Activated T-cell treated with anti-CD3 and anti-CD28 coated beads, Interleukin-2, amount 50 U/mL, for 1 hour (primary cell): ENCODE measurements at places on chromosomes 4 and X.

DNA sequence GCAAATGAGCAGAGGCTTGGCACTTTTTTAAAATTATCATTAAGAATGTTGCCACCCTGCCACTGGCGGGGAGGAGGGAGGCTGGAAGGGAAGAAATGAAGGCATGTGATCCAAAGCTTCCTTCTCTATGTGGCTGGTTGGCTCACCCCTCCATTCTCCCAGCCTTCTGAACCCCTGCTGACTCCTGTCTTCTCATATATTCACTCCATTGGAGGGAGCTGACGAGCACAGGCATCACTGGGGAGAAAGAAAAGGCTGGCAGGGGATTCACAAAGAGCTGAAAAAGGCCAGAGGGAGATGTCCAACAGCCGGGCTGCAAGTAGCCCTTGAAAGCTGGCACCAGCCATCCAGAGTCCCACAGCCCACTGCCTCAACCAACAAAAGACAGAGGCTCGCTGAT is 495.6 kb downstream of the BCOR start:
- no peak for DNase-seq

DNA sequence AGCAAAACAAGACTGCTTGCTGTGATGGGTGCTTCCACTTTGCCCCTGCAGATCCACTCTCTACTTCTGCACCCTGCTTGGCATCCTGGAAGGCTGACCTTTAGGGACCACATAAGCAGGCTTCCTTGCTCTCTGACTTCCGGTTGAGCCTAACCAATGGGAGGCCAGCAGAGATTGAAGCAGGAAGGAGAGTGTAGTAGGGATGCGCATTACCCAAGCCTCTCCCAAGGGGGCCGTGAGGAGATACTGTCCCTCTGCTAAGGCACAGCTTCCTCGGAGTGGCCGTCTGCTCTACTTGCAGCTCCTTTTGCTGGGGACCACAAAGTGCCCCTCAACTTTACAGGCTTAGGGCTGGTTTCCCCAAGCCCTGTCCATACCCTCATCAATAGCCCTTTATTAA is 624.3 kb upstream of the TENM3 start:
- no peak for DNase-seq

DNA sequence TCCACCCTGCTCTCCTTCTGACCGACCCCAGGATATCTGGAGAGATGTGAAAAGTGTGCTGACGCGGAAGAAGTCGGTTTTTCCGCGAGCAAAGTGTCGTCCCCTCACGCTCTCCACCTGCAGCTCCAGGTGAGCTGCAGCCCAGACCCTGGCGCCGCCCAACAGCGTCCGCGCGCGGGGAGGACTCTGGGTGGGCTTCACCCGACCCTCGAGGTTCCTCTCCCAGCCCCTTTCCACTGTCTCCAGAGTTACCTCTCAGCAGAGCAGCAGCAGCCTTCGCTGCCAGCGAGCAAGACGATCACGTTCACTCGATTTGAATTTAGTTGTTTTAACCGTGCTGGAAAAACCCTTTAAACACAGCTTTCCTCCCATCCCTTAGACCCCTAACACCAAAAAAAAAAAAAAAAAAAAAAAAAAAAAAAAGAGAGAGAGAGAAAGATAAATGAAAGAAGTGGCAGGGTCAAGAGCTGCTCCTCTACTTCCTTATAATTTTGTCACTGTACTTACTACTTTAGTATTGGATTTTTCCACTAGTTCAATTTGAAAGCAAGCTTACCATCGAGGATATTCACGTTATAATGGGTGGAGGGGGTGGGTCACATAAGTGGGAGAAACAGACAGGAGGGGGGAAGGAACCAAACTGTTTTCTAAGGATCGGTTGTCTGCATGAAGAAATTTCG is 758 bp upstream of the NR3C2 start:
- DNase-seq, result no peak

DNA sequence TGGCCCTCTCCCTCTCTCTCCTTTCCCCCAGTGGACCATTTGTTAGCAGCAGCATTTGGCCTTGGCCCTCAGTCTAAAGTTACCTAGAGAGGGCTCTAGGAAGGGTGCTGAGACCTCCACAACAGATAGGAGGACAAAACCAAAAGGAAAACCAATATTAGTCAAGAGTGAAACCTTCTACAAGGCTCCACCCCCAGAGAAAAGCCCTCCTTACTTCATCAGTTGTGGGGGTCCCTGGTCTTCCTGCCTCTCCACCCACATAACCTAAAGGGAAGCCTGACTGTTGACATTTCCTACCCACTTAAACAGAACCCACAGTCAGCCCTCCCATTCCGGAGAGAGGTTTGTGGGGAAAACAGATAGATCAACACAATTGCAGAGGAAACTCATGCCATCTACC is 4.7 kb upstream of the CD40LG start:
- DNase-seq, result no peak

DNA sequence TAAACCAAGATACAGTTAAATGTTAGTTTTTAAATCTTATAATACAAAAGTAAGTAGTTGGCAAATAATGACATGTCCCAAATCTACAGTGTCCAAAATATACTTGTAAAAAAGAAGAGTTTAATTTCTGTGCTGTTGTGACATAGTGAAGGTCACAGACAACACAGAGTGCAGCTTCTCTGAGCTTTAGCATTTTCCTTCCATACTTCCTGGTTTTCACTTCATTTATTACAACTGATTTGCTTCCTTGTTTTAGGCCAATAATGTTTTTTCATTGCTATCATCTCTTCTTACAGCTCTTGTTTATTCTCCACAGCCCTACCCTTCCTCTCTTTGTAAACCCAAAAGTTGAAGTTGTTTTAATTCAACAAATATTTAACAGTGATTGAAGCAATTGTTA is 132.4 kb upstream of the TET2 start:
- DNase-seq, result no peak

DNA sequence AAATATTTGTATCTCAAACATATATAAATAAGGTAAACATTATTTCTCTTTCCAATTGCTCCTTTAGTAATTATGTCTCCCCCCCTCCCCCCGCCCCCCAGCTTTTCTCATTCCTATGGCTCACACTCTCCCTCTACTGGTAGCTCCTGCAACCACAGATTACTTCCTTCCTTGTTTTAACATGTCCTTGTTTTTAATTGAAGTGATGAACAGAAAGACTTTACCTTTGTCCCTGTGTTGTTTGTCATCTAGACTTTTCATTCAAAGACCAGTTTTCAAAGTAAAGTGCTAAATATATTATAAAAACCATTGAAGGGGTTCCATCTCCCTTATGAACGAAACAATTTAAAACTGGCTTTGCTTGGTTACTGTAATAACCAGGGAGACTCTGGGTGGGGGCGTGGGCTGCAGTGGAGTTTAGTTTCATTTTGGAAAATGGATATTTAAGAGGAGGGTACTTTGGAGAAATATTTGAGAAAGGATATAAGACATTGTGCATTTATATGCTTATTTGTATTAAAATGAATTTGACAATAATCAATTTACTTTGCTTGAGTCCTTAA is 352.9 kb downstream of the RAPGEF2 start:
- no peak for DNase-seq

GRCh38 chr4:128256539-128256938 is 31.1 kb downstream of the PGRMC2 start:
- DNase-seq, result no peak

- DNase-seq, result no peak
These were observed 98.3 kb downstream of the TTC29 start for GRCh38 chr4:146847345-146847744.

- DNase-seq, result no peak
These were observed 77.8 kb upstream of the SH3RF1 start for GRCh38 chr4:169348541-169348940.

DNA sequence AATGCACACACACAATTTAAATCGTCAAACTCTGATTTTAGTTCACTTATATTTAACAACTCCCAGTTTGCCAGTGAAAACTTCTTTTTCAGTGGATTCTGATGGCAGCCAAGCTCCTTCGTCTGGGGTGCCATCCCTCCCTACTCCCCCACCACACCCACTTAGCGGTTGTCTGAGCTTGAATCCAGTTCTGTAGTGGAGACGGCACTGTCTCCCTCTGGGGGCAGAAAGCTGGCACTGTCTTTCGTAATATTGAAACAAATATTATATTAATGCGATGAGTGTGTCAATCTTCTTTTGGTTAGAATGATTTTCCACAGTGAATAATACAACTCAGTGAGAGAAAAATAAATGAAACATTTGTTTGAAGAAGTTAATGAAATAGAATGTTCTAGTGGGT is 5.4 kb downstream of the MEPE start:
- no peak for DNase-seq

- no peak for DNase-seq
These were observed 184.6 kb upstream of the KIT start for GRCh38 chr4:54473077-54473545.

- no peak for DNase-seq
These were observed 167.6 kb downstream of the ARHGAP24 start for GRCh38 chr4:85642356-85643100.

GRCh38 chrX:10536744-10537143 is 83.6 kb downstream of the MID1 start:
- no peak for DNase-seq

DNA sequence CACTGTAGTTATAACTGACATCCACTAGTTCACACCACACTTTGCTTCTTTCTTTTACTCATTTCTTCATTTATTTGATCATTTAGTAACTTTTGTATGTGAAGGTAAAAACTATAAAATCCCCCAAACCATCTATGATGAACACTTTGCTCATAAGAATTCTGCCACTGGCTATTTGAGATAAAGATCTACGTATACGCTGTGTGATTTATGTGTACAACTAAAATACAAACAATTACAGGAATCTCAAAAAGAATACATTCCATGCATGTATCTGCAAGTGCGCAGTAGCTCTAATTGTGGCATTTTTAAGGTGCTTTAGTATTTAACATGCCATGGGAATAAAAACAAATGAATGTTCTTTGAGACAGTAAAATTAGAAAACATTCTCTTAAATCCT is 156.9 kb upstream of the NAP1L5 start:
- no peak for DNase-seq

GRCh38 chr4:168839758-168840391 is 170.2 kb downstream of the CBR4 start:
- DNase-seq, result no peak

DNA sequence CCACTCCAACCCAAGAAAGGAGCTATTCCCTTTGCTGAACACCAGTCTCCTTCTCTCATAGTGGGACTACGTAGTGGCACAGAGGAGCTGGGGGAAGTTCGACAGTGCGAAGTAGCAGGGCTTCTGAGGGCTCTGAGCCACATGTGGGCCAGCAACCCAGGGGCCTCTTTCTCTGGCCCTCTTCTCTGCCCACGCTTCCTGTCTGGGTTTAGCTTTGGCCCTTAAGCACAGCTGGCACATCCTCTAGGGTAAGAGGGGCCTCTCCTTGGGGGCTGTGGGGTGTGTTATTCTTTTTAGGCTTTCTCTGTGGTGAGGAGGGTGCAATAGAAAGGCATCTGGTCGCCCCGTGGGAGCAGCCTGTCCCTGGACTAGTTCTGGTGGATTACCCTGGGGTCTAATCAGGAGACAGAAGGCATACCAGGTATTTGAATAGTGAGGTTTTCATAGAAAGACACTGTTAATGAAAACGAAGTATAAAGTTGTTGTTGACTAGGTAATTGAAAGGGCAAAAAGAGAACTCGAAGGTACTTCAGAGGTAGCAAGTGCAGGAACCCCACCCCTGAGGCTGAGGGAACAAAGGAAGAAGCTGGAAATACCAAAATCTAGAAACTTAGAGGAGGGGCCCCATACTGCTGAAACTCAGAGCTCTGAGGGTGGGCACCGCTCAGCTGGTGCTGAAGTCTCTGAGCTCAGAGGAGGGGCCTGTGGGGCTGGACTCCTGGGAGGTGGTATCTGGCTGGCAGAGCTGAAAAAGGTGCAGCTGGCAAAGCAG is 151.9 kb upstream of the RPS6KA3 start:
- no peak for DNase-seq

GRCh38 chr4:77145842-77146185 is 11.2 kb upstream of the CCNG2 start:
- DNase-seq, result no peak

DNA sequence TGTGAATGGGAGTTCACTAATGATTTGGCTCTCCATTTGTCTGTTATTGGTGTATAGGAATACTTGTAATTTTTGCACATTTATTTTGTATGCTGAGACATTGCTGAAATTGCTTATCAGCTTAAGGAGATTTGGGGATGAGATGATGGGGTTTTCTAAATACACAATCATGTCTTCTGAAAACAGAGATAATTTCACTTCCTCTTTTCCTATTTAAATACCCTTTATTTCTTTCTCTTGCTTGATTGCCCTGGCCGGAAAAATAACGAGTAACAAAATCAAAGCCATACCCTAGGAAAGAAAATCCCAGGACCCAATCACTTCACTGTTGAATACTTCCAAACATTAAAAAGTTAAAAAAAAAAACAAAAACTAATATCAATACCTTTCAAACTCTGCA is 67.7 kb upstream of the UGT2B4 start:
- no peak for DNase-seq

DNA sequence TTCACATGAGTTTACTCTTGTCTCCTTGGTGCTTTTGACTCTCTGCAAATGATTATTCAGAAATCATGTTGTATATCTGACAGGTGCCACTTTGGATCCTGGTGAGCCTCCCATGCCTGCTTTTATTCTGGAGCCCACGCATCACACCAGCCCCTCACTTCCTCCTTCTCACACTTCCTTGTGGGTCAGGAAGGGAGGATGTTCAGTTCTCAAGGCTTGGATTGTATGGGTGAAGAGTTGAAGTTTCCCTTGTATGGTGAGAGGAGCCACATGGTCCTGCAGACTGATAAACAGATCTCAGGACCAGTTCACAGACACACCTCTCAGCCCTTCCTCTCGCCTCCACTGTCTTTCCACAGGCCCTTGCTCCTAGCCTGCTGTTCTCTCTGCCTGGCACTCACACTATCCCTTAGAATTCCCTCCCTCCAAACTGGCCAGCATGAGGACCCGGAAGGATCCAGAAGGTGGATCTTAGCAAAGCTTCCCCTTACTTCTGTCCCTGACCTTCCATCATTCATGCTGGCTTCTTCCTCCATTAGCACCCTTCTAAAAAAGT is 92.1 kb downstream of the STK32B start:
- DNase-seq, result no peak

DNA sequence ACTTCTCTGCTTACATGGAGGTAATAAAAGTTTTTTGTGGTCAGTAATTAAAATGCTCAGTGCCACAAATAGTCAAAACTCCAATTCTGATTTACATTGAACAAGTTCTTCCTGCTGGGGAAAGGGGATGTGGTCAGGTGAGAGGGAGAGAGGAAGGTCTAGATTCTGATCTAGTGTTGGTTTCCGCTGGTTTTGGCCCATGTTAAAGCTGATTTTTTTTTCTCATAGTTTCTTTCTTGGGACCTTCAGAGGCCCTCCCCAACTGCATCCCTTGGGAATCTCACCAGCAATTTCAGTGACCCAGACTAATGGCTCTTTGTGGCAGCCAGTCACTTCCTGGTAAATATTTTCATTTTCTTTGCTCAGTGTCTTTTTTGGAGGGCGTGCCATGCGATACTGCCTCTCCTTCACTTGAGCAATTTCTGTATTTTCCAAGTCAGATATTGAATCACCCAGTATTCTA is 332.7 kb downstream of the RAPGEF2 start:
- DNase-seq, result no peak

GRCh38 chr4:8586671-8587468 is 5.7 kb upstream of the CPZ start:
- no peak for DNase-seq

DNA sequence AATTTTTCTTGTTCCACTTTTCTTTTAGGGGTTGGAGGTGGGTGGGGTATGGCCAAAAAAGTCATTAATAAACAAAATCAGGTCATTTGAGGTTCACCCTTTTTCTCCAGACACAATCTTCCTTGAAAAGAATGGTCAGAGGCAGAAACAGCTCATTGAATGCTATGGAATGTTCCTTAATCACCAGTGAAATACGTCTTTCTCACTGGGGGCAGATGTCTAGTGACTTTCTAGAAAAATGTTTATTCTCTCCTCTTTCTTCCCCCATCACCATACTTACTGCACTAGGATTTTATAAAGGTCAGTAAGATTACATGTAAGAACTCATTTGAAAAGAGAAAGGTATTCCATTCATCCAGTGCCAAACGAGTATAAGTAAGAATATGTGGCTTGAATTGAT is 44.5 kb downstream of the MGST2 start:
- DNase-seq, result no peak
